Activated CD4-positive, alpha-beta T cell treated with anti-CD3 and anti-CD28 coated beads, Interleukin-2, amount 50 U/mL, for 48 hours (primary cell): ENCODE measurements at places on chromosomes 4 and X.

DNA sequence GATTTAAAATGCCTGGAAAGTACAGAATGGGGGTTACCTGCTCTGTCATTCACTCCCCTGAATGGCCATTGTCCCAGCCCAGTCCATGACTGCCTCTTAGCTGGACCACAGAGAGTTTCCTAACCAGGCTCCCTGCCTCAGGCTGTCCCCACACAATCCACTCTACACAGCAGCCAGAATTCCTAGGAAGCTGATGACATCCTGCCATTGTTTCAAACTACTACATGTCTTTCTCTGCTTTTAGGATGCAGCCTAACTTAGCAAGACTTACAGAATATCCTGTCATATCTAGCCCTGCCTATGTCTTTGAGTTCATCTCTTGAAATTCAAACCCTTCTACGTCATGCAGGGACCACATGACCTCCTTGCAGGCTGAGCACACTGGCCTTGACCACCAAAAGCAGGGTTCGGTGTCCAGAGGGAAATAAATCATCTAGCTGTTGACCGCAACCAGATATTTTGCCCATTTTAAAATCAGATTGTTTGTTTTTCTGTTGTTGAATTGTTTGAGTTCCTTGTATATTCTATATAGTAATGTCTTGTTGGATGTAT, 16.1 kb upstream of the CRMP1 start:
- no peak for DNase-seq

GRCh38 chrX:1368385-1368698, 23.6 kb downstream of the SLC25A6 start:
- no peak for DNase-seq

DNA sequence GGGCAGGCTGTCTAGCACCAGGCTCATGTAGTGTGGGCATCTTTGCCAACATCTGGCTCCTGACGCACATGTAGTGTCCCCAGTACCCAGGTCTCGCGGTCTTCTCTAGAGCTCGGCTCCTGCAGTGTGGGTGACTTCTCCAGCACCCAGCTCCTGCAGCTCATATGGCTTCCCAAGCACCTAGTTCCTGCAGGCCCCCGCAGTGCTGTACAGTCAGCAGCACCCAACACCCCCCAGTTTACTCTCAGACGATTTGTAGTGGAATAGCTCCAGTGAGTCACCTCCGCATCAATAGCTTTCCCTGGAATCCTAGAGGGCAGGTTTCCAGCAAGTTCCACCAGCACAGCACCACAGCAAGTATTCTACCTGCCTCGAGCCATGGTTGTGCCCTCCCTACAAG, 30.9 kb downstream of the ZNF41 start:
- no peak for DNase-seq

DNA sequence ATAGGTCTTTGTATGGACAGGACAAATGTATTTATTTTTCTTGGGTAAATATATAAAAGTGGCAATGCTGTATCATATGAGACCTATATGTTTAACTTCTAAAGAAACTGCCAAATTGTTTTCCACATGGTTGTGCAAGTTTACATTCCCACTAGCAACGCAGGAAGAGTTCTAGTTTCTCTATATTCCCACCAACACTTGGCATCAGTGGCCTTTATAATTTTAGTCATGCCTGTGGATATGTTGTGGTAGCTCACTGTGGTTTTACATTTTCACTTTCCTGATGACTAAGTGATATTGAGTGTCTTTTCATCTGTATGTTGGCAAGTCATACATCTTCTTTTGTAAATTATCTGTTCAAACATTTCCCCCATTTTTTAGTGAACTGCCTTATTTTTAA, 126.0 kb downstream of the EMCN start:
- no peak for DNase-seq

DNA sequence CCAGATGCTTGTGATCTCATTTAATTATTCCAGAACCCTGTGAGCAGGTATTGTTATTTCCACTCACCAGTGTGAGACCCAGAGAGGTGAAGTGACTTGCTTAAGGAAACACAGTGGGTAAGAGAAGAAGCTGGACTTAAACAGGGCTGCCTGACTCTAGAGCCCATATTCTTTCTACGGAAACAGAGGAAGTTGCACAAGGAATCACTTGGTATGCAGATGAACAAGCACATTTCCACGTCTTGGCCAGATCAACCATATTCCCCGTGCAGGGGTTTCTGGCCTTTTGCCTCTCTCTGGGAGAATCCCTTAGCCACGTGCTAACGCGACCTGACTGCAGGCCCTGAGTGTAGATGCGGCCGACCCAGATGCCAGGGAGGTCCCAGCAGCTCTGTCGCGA, 195.5 kb upstream of the ATP6AP2 start:
- no peak for DNase-seq

DNA sequence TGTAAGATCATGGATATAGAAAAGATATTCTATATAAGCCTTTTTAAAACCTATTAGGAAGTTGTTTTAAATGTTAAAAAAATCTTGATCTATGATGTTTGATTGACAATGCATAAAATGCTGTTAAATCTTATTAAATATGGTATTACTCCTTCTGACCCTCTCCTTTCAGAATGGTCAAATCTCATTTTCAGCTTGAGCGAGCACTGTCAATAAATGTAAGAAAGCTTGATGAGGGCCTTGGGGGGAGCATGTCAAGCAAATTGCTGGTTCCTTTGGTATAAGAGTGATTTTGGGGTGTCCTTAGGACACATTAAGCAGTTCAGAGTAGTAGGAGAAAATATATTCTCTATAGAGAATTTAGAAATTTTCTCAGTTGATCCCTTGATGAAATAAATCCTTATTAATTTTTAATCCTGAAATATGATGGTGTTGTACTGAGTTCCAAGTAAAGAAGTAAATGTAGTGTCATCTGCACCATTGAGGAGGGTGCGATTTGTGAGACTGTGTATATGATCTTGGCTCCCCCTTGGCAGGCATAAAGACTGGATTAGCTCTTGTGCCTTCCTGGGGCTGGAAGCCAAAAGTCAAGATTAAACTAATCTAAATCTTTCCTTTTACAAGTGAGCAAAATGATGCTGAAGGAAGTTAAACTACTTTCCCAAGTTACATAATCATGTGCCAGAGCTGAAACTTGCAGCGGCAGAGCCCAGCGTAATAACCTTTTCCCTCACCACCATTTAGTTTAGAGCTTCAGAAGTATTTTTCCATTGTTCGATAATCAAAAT, 82.6 kb upstream of the ANK2 start:
- DNase-seq = no peak

GRCh38 chrX:10171249-10171648, 14.5 kb downstream of the CLCN4 start:
- DNase-seq = no peak

GRCh38 chr4:148112231-148112982, 329.8 kb downstream of the NR3C2 start:
- no peak for DNase-seq

DNA sequence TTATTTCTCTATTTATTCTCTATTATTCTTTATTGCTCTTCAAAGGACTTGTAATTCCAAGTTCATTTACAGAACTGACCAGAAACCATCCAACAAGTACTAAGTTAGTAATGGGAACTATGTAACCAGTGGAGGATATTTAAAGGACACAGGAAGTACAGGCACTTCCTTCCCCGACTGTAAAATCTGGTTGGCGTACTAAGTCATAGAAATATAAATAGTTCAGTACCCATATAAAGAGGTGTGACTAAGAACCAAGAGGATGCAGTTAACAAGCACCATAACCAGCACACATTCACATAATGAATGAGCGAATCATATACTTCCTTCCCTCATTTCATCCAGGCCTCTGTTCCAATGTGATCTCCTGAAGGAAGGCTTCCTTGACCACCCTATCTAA, 3.6 kb upstream of the EIF4E start:
- no peak for DNase-seq

DNA sequence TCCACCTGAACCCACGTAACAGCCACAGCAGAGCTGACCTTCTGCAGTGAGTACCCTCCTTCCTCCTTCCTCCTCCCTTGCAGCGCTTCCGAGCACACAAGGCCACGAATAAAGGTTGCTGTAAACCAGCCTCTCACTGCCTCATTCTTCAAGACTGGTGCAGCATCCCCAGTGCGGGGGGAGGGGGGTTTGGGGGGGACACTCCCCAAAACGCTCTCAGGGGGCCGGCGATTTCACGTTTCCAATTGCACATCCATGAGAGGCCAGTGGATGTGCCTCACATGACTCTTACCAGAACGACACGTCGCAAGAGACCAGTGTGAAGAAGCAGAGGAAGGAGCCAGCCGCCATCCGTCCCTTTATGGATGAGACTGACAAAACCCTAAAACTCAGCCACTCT, 5.2 kb downstream of the DHRSX start:
- DNase-seq = no peak

DNA sequence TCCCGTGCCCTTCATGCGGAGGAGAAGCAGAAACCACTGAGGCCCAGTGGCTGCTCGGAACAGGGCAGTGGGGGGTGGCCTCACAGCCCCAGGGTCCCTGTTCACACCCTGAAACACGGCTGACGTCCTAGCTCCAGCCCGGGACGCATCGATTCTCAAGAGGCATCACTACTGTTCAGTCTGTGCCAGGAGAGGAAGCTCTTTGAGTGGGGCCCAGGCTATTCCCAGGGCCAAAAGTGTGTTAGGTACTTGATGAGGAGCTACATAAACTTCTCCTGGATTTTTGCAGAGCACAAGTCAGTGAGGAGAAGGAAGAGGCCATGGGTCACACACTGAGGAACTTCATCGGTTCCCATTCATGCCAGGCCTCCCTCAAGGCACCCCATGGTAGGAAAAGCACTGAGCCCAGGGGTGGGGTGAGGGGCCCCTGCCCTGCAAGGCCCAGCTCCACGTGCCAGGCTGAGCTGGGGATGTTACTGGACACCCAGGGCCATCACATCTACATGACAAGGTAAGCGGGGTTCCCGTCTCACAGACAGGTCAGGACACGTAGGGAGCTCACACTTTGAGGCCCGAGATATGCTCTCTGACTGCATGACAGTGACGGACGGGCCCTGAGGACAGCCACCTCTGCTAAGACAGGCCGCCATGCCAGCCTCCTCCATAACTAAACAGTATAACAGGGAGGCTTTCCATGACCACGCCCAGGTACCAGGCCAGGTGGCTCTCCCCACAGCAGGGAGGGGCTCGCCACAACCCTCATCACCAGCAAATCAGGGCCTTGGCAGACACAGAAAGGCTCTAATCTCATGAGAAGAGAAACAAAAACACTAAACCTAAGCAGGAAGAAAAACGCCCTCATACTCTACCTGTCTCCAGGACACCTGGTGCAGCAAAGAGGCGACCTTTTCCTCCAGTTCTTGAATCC, 12.4 kb downstream of the TNIP2 start:
- DNase-seq = no peak

DNA sequence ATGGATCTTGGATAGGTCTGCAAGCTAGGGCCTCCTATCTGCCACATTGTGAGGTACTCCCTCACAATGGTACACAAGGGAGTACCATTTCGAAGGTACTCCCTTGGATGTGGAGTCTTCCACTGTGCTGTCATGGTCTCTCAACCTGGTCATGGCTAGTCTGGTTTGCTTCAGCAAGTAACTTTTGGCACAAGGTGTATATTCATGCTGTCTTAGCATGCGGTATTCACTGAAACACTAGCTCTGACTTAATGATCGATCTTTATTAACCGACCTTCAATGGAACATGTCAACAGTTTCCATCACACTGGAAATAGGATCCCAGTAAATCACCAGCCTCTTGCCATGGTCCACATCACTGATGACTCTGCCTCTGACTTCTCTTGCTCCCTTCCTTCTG, 77.5 kb upstream of the HS3ST1 start:
- DNase-seq = no peak

- no peak for DNase-seq
Observed at GRCh38 chr4:87543835-87544461, 14.8 kb upstream of the SPARCL1 start.

GRCh38 chr4:20617678-20618396, 82.4 kb upstream of the PACRGL start:
- no peak for DNase-seq

DNA sequence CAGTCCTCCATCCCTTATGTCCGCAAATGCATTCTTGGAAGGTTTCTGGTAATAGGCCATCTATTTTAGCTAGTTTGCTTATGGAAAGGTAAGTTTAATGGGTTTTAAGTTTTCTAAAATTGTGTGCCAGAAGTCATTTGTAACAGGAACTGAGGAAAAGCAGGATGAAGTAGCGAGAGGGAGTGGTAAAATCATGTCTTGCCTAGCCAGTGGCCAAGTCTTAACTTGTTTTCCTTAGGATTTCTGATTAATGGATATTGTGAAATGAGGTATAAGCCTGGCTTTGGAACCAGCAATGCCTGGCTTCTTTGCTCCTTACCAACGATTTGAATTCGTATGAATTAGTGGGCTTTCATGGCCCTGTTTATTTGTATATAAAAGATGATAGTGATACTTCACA, 7.3 kb downstream of the SEC24B start:
- no peak for DNase-seq

GRCh38 chr4:13168326-13168725, 315.8 kb downstream of the RAB28 start:
- DNase-seq = no peak

- DNase-seq = no peak
Observed at GRCh38 chr4:140777894-140778293, 21.7 kb upstream of the TBC1D9 start.

DNA sequence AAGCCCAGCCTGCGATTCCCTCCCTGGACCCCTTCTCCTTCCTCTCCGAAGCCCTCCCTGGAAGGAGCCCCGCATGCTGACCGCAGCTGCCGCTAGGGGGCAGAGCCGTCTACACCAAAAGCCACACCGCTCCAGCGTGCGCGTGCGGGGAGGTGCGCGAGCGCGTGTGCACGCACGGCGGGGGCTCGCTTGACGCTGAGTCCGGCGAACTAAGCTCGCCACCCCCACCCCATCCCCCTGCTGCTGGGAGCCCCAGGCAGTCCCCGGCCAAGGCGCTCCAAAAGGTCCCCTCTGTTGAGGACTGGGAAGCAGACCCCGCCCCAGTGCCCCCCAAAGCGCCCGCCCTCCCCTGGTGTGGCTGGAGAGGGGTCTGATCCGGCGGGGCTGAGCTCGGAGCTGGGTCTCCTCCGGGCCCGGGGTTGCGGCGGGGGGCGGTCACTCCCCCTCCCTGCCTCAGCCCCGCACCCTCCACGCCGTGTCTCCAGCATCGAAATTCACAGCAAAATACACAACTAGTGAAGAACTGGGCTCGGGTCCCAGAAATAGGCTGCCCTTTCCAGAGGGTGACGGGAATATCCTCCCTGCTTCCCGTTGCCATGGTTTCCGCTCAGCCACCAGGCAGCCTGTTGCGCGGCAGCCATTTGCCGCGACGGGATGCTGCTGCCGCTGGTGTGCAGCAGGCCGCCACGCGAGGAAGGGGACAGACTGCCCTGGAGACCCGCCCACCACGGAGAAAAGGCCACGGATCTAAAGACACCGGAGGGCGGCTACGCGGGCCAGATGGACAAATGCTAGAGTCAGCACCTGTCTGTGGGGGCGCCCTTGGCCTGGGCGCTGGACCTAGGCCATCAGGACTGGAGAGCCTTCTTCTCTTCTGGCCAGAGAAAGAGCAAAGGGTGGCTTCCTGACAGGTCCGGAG, 11.2 kb upstream of the CCNQ start:
- DNase-seq = peak; percentile 76
